ENCODE measurements at places on chromosomes 2 and 18. TPM values are rescaled to one million over a fixed set of nuclear protein-coding genes. Genes with fewer than 3 reads are reported as not detected.

- DNase-seq = no peak
These were observed 114.8 kb upstream of the SATB2 start for GRCh38 chr2:199572571-199572970.

- no peak for DNase-seq
These were observed 1.1 kb downstream of the HNRNPLL start for GRCh38 chr2:38601463-38602135.

GRCh38 chr18:80033181-80034067 is 810 bp upstream of the RBFA start:
- DNase-seq = peak; percentile 32

DNA sequence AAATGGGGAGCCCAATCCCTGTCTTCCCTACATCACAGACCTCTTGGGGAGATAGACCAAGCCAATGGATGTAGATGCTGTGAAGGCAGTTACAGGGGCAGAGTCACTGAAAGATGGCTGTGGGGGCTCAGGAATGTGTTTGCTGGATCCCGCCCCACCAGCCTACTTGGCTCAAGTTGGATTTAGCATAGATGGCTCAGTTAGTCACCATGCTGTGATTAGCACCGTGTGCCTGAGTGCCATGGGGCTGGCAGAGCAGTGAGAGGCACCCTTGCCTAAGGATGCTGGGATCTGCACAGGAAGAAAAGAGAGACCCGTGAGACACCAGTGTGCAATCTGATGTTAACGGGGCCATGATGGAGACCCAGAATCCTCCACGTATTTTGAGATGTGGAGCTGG is 228.3 kb downstream of the DYSF start:
- DNase-seq = no peak

Gene PCBP1
- 256 TPM for total RNA-seq

- no peak for DNase-seq
These were observed 175.2 kb downstream of the LTBP1 start for GRCh38 chr2:33121925-33122324.

GRCh38 chr2:109607766-109608165 is 6.0 kb downstream of the SEPTIN10 start:
- DNase-seq = no peak

Gene LRATD1
- total RNA-seq = 0.48 TPM

GRCh38 chr2:69765096-69765380 is 23.1 kb downstream of the ANXA4 start:
- DNase-seq = no peak

- DNase-seq = no peak
These were observed 108.4 kb downstream of the ALMS1 start for GRCh38 chr2:73494031-73494430.

DNA sequence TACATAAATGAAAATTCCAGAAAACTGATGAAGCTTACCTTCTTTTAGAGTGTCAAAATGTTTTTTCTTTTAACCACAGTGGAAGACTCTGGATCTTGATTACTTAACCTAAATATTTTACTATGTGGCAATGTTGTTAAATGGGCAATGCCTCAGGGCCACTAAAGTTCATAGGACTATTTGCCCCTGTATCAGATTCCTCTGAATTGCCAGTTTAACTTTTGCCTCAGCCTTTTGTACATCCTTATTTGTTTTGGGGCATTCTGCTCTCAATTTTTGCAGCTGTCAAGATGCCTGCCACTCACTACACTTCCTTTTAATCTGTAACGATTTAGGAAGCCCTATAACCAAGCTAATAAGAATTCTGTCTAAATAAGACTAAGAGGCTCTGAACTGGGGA is 31.7 kb upstream of the SERTAD2 start:
- DNase-seq = no peak

Gene TUBB8B
- total RNA-seq = not detected

Gene ACOXL
- total RNA-seq = not detected

DNA sequence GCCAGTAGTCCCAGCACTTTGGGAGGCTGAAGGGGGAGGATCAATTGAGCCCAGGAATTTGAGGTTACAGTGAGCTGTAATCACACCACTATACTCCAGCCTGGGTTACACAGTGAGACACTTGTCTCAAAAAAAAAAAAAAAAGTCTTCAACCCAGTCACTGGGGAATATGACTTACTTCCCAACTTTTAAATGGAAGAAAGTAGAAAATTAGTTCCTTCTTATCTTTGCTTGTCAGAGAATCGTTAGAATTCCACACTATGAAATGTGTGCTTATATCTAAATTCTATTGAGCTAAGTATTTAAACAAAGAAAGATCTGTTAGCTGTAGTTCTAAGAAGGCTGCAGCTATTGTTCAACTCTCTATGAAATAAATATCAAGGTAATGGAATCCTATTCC is 22.4 kb downstream of the DYNC2LI1 start:
- no peak for DNase-seq

Data from omental fat pad (tissue), 4 donors.